Myocyte (in vitro differentiated cells): ENCODE measurements at places on chromosomes 6 and 20.

- no peak for DNase-seq
Observed at GRCh38 chr6:134850721-134851305, 99.1 kb downstream of the ALDH8A1 start.

GRCh38 chr6:159758031-159759001 is 3.5 kb upstream of the ACAT2 start:
- DNase-seq, result no peak

DNA sequence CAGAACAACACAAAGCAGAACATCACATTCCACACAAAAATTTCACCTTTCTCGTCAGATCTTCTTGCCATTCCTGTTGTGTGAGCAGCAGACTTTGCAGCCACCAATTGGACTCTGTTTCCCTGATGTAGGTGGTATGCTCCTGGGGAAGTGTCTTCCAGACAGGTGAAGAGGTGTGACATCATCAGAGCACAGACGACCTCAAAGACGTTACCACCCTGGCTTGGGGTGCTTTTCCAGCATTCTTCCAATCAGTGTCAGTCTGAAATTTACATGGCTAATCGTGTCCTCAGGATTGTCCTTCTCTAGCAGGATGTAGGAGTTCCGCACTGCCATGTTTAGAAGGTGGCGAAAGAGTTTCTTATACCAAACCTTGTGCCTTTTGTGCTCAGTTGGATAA is 31.6 kb upstream of the RIMS4 start:
- DNase-seq, result no peak

DNA sequence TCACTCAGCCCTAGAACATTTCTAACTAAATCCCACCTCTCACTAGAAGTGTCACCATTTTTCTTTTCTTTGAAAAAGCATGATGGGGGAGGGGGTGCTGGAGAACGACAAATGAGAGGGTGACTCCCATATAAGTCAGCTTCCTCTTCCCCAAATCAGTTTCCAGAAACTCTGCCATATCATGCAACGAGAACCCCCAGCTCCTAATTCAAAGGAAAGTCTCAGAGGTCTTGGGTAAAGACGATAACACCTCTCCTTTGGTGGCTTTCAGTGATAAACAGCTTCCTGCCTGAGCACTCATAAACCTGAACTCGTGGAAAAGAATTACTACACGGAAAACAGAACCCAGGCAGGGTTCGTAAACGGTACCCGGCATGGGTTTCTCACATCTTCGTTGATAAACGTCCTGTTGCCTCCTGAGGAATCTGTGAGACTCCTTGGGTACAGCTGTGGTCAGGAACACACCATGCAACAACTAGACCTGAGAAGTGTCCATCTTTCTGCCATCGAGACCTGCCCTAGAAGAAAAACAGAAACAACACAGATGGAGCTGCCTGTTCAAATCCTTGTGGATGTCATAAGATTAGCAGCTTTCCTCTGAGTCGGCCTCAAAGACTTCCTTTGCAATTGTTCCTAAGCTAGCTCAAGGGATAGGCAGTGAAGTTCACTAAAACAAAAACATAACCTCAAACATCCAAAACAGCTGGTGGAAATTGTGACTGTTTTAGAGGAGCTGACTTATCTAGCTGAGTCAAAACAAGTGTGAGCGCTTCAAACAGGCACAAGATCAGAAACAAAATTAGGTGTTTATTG is 185.8 kb upstream of the PRDM1 start:
- peak; percentile 92 for DNase-seq

DNA sequence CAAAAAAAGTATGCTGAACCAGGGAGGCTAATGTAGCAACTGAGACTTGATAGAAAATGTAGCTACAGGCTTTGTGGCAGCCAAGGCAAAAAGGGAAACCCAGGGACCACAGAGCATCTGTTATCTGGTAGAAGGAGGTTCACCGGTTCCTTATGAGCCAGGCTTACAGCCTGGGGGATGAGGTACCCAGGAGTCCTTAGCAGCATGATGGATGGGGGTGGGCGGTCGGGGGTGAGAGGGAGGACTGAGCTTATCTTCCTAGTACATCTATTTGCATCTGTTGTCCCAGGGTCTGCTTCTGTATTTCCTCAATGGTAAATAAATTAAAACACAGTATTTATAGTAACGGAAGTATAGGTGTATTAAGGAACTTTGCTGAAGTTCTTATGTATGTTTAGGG is 1.1 kb upstream of the GDAP1L1 start:
- DNase-seq, result no peak

DNA sequence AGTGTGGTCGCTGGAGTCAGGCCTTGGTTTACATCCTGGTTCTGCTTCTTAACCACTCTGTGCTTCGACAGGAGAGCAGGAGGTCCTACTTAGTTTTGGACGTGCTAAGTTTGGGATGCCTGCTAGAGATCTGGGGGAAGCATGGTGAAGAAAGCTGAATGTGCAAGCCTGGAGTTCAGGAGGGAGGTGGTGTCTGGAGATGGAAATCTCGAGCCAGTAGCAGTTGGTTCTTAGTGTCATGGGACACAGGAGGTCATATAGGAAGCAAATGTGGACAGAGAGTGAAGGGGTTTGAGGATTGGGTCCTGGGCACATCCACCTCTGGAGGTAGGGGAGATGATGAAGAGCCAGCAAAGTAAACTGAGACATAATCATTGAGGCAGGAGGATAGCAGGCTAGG is 131.4 kb downstream of the SYCP2 start:
- no peak for DNase-seq

DNA sequence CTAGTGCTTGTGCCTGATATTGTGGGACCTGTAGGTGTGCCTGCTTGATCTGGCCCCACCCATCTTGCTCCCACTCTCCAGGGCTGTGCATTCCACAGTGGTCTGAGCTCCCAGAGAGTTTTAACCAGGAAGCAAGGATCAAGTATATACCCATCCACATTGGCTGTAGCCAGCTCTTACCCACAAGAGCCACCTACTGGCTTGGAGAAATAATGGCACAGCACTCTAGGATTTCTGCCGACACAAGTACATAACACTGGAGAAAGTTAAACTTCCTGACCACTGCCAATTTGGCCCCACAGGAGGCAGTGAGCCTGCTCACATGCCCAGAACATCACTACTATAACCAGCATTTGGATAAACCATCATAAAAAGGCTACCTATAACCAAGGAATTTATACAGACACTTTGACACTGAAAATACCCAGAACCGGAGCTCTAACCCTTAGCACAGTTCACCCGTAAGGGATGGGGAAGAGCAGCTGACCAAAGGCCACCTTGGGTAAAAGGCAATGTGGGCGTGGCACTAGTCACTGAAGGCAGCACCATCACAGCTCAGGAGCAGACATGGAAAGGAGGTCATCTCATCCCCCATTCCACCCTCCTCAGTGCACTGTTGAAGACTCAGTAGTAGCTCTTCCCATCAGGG is 440.4 kb downstream of the BTBD3 start:
- no peak for DNase-seq

DNA sequence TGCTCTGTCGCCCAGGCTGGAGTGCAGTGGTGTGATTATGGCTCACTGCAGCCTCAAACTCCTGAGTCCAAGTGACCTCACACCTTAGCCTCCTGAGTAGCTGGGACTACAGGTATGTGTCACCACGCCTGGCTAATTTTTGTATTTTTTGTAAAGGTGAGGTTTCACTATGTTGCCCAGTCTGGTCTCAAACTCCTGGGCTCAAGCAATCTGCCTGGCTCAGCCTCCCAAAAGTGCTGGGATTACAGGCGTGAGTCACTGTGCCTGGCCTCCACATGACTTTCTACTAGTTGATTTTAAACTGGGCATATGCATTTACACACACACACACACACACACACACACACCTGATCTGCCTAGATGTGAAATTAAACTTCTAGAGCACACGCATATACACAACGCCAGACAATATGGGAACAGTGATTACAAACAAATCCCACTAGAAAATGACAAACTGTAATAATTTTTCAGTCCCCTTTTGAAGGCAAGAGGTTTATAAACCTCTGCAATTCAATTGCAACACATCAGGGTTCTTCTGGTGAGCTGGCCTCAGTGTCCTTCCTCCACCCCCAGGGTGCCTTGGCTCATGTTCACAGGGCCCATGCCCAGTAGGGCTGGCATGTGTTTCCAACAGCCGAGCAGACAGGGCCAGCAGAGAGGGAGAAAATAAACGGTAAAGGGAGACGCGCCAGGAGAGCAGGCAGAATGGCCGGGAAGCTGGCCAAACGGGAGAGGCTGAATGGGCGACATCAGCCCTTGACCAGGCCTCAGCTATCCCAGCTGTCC is 31.2 kb downstream of the PARD6B start:
- peak; percentile 95 for DNase-seq

DNA sequence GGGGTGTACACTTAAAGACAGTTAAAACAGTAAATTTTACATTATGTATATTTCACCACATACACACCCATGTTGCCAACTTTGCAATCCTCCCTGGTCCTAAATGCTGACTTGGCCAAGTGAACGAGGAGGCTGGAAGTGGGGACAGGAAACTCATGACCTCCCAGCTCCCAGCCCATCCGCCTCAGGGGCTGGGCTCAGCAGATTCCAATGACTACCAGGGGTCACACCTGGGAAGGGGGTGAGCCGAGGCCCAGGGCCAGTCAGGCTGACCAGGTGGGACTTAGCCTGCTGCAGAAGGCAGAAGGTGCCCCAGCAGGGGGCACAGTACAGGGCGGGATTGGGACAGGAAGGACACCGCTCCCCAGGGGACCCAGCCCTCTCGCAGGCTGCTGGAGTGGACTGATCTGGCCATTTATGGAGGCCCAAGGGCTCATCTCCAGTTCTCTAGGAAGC is 2.4 kb downstream of the SIGLEC1 start:
- DNase-seq, result no peak

DNA sequence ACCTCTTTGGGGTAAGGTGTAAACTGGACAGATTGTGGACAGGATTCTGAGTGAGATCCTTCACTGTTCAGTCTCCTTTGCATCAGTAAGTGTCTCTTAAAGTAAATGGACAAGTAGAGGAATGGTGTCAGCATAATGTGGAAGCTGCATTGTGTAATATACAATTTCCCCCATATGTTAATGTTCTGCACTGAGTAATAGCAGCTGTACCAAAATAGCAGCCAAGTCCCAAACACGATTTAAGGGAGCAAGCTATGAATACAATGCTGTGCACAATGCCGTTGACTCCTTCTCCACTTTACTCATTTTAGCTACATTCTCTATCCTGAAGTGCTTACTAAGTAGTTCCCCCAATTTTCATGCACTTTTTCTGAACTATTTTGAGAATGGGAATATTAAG is 21.1 kb upstream of the TRIM26 start:
- DNase-seq, result no peak

GRCh38 chr20:57262784-57263609 is 3.4 kb downstream of the BMP7 start:
- no peak for DNase-seq

GRCh38 chr6:53795702-53796450 is 1.1 kb downstream of the LRRC1 start:
- DNase-seq, result no peak

- no peak for DNase-seq
Observed at GRCh38 chr6:2507521-2508037, 243.1 kb downstream of the MYLK4 start.

- DNase-seq, result no peak
Observed at GRCh38 chr20:33601861-33602260, 60.3 kb upstream of the C20orf144 start.

DNA sequence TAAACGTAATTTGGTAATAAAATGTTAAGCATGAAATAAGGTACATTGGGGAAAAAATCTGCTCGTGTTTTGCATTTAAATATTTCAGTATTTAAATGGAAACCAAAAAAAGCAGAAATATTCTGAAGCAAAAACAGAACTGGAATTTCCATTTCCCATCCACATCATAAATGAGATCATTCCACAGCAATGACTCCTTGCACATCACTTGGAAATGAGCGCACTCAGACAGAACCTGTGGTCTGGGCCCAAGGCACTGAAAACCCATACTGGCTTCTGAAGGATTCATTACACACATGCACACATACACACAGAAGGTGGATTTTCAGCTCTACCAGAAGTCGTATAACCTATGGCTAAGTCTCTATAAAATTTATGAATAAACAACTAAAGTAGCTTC is 174.8 kb downstream of the IBTK start:
- peak; percentile 36 for DNase-seq

GRCh38 chr6:42017021-42017643 is 33.2 kb upstream of the TAF8 start:
- peak; percentile 84 for DNase-seq

GRCh38 chr6:136527831-136528230 is 22.4 kb downstream of the MAP7 start:
- no peak for DNase-seq

- DNase-seq, result no peak
Observed at GRCh38 chr6:42637681-42638080, 73.9 kb downstream of the UBR2 start.

DNA sequence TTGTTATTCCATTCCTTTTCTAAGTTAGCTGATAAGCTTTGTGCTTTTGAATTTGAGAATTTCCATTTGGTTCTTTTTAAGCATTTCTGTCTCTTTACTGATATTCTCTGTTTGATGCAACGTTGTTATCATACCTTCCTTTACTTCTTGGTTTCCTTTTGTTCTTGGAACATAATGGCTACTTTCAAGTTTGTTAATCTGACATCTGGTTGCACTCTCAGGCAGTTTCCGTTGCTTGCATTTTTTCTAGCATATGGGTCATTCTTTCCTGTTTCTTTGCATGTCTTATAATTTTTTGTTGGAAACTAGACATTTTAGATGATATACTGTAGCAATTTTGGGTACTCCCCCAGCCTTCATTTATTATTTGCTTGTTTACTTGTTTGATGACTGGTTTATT is 12.5 kb downstream of the CDC5L start:
- no peak for DNase-seq

GRCh38 chr6:41073968-41074691 is 1.4 kb downstream of the NFYA start:
- peak; percentile 53 for DNase-seq

GRCh38 chr20:33871362-33871761 is 60.2 kb downstream of the CHMP4B start:
- no peak for DNase-seq

- no peak for DNase-seq
Observed at GRCh38 chr6:29909985-29910384, 32.3 kb upstream of the HLA-A start.

GRCh38 chr20:25213566-25214425 is 18.3 kb downstream of the ENTPD6 start:
- DNase-seq, result no peak

- DNase-seq, result no peak
Observed at GRCh38 chr6:7604003-7604402, 14.0 kb downstream of the SNRNP48 start.

GRCh38 chr6:46972531-46972930 is 50.8 kb upstream of the ADGRF5 start:
- DNase-seq, result no peak
